ENCODE measurements at places on chromosomes 7 and 10. TPM values are rescaled to one million over a fixed set of nuclear protein-coding genes. Genes with fewer than 3 reads are reported as not detected.
A peak's percentile ranks its signal among the peaks of the same experiment; 100 is the strongest.

GRCh38 chr10:37146443-37146842 lies 21.0 kb downstream of the ANKRD30A start:
- no peak for DNase-seq

GRCh38 chr10:23088609-23089008 lies 6.8 kb upstream of the MSRB2 start:
- DNase-seq, result no peak

- DNase-seq, result no peak
Observed at GRCh38 chr10:70125918-70126552, 6.6 kb downstream of the AIFM2 start.

DNA sequence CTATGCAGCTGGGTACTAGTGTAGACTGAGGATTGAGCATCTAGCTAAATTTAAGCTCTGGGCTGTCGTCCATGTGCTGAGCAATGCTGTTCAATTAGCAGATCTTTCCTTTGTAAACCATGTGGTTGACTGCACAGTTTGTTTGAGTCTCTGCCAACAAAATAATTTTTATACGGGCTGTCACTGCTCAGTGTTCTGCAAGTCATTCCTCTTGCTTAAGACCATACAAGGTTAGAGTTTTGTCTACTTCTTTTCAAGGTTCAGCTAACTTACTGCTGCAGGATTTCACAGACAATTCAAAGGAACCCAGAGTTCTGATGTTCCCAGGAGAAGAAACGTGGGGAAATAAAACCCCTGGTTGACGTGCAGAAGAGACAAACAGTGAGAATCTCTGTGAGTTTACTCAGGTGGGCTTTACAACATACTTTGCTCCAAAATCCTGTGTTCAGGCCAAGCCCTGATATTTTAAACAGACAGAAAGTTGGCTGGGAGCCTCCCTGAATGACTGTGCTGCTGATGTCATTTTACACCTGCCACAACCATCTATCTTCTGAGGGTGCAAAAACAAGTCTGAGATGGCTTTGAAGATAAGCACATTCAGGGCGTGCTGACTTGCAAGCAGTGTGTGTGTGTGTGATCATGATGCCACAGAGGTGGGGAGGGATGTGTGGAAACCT lies 177.1 kb upstream of the SVIL start:
- DNase-seq, result peak; percentile 93

DNA sequence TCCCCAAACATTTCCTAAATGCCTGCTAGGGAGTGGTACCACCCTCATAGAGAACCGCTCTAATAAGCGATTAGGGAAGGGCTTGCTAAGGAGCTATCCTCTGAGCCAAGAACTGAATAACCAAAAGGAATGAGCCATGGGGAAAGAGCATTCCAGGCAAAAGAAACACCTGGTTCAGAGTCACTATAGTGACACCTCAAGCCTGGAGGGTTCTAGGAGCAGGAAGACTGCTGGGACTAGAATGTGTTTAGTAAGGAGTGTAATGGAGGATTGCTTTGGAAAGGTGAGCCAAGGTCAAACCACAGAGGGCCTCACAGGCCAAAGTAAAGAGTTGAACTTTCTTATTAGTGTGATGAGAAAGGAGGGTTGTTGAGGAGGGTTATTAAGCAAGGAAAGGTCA lies 38.7 kb upstream of the NRBF2 start:
- no peak for DNase-seq

DNA sequence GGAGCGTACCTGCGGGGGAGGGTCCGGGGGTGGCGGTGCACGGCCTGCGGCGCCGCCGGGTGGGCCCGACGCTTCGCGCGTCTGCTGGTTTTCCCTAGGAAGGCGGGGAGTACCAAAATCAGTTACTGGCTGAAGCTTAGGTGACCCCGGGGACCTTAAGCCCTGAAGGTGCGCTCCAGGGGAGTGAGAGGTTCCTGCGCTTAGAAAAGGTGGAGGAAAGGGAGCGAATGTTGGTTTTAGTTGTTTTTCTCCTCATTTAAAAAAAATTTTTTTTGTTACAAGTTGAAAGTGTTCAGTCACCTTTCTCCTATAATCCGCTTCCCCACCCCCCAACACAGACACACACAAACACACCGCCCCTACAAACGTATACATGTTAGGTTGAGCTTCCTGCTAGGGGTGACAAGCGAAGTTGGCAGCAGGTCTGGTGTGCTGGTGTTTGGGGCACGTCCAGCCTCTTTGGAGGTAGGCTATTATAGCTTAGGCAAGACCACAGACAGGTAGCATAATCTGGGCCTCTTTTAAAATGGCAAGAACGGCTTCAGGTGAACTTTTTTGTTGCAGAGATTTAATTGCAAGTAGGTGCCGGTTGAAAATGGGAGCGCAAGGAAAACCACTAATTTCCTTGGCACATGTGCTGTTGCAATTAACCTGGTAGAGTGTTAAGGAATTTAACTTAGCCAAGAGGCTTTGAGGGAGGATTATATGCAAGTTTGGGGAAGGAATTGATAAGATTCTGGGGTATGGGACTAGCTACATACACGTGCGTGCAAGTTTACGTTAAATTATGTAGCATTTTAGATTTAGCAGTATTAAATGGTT lies 945 bp downstream of the ADD3 start:
- no peak for DNase-seq

DNA sequence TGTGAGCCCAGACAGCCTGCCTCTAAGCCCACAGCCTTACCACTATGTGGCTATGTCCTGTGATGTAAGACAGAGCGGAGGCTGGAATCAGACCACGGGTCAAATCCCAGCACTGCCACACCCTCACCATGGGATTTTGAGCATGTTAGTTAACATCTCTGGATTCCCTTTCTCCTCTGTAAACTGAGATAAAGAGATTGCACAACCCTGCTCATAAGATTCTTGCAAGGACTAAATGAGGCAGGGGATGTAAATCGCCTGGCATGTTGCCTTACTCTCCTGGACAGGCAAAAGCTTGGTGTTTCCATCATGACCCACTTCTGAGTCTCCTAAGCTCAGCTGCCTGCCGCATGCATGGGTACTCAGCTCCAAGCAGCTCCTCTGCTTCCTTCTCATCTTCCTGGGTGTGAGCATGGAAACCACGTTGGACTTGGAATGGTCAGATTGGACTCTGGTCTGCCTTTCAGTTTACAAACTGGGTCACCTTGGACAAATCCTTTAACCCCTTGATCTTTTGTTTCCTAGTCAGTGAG lies 41.3 kb upstream of the MTURN start:
- peak; percentile 62 for DNase-seq

DNA sequence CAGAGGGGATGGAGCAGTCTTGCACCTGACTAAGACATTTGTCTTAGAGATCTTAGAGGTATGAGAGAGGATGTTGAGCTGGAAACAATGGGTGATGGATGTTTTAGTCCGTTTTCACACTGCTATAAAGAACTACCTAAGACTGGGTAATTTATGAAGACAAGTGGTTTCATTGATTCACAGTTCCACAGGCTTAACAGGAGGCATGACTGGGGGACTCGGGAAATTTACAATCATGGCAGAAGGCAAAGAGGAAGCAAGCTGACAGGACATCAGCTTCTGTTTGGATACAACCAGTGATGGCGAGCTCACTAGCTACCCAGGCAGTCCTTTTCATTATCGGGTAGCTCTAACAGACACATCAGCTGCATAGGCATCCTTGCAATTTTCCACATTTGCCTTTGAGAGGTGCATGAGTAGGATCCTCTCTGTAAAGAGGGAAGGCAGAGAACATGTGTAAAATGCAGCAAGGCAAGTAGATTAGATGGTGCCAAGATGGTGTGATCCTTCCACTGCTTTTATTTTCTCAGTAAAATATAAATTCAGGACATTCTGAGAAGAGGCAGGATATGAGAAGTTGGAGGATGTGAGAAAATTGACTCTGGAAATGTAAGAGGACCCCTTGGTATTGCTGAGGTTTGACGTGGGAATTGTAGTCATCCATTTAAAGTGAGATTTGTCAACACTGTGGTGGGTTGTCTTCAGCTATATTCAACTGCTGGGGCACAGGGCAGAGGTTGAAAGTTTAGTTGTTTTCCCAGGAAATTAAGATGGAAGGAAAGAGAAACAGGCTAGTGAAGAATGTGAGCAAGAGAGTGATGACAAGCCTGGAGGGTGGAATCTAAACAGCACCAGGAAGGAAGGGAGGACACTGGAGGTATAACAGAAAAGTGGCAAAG lies 1140.0 kb upstream of the AUTS2 start:
- DNase-seq, result no peak

GRCh38 chr10:23197416-23197861 lies 5.3 kb downstream of the PTF1A start:
- DNase-seq, result no peak

GRCh38 chr7:42527004-42527403 lies 290.0 kb upstream of the GLI3 start:
- DNase-seq, result no peak

DNA sequence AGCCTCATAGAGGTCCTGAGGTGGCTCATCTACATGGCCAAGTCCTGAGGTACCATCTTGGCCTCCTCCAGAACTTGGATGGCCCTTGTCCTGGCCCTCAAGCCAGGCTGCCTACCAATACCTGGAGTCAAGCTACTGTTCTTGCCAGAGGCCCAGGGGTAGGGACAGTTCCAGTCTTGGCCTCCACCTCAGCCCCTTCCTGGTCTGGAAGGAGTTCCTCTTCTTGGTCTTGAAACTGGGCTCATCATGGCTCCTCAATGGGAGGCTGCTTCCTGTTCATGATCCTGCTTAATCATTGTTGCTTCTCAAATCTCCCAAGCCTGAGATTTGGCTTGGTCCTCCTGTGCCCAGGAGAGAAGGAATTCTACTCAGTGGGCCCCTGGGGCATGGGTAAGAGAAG lies 3.9 kb downstream of the HPS6 start:
- DNase-seq, result no peak

GRCh38 chr10:129922598-129923123 lies 41.4 kb downstream of the EBF3 start:
- DNase-seq, result peak; percentile 21

GRCh38 chr10:79390551-79391229 lies 43.4 kb downstream of the PPIF start:
- peak; percentile 88 for DNase-seq

GRCh38 chr7:116653204-116653603 lies 18.8 kb upstream of the MET start:
- DNase-seq, result no peak

- no peak for DNase-seq
Observed at GRCh38 chr10:114715171-114715670, 57.1 kb upstream of the ABLIM1 start.

DNA sequence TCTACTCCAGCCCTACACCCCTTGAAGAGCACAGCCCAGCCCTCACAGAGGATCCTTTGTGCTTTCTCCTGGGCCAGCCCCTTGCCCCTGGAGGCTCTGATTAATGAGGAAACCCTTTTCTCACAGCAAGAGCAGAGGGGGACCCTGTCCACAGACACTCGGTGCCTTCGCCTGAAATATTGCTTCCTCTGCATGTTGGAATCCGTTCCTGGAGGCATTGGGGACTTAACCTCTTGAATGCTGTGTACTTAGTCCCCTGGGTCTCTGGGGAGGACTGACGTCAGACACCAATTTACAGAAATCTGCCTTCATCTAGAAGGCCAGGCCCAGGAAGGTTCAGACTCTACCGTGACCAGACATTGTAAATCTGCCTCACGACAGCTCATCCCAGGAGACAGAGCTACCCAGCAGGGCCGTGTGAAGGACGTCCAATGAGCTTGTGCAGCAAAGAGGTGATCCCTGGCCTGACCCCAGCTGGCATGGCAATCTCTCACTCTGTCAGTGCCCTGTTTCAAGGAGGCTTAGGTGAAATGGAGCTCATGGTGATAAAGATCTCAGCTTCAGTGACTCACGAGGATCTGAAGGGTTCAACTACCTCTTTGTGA lies 8.1 kb upstream of the TMEM72 start:
- no peak for DNase-seq

- no peak for DNase-seq
Observed at GRCh38 chr10:25805986-25806385, 128.0 kb upstream of the MYO3A start.

GRCh38 chr10:12403119-12403518 lies 53.8 kb downstream of the CAMK1D start:
- no peak for DNase-seq

NUP205 gene
- 21.9 TPM for total RNA-seq

OR2A5 gene
- not detected for total RNA-seq

DGKI gene
- 1.4 TPM for total RNA-seq

NUTM2B gene
- total RNA-seq, result 0.82 TPM

LRIT1 gene
- total RNA-seq, result not detected

CPA5 gene
- total RNA-seq, result not detected

TMEM178B gene
- 1.4 TPM for total RNA-seq

OR2A42 gene
- total RNA-seq, result 0.28 TPM

FOXI2 gene
- not detected for total RNA-seq

UBN2 gene
- 22.7 TPM for total RNA-seq

SPDYE8 gene
- not detected for total RNA-seq

CYP51A1 gene
- 27.8 TPM for total RNA-seq

MOGAT3 gene
- not detected for total RNA-seq

AKR1E2 gene
- 15.5 TPM for total RNA-seq

PTPN20 gene
- 1.8 TPM for total RNA-seq

PIP gene
- not detected for total RNA-seq

All from sigmoid colon (tissue), 7 donors.